CD4-positive, alpha-beta T cell (primary cell): ENCODE measurements at places on chromosomes 1 and 21. TPM values are rescaled to one million over a fixed set of nuclear protein-coding genes. Genes with fewer than 3 reads are reported as not detected.

Gene MTR
- total RNA-seq = 37.0 TPM

Gene TBX19
- 1.8 TPM for total RNA-seq

Gene SLC1A7
- not detected for total RNA-seq

Gene LCE1E
- not detected for total RNA-seq

Gene CLCA2
- not detected for total RNA-seq

Gene LRRC53
- total RNA-seq = not detected

GRCh38 chr1:24329797-24330543, 10.8 kb downstream of the GRHL3 start:
- no peak for DNase-seq

DNA sequence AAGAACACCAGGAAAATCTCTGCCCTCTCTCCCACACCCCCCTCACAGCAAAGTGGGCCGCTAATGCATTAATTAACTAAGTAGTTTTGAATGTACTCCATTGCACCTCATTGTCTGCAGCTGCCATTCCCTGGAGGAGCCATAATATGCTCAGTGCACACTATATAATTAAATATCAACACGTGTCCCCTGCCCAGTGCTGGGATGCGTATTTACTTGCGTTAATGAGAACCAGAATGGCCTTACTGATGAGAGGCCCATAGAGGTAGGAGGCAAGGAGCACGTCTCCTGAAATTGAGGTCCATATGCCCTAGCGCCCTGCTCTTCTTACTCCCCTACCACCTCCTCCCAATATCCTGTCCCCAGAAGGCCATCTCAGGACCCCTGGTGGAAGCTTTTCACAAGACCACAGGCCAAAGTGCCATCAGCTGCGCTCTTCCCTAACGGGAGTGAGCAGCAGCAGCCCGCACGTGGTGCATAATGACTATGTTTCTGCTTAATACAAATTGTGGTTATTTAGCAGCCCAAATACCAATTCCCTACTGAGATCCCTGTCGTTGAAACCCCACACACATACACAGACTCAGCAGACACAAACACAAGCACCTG, 76.8 kb downstream of the PLXNA2 start:
- DNase-seq = no peak

DNA sequence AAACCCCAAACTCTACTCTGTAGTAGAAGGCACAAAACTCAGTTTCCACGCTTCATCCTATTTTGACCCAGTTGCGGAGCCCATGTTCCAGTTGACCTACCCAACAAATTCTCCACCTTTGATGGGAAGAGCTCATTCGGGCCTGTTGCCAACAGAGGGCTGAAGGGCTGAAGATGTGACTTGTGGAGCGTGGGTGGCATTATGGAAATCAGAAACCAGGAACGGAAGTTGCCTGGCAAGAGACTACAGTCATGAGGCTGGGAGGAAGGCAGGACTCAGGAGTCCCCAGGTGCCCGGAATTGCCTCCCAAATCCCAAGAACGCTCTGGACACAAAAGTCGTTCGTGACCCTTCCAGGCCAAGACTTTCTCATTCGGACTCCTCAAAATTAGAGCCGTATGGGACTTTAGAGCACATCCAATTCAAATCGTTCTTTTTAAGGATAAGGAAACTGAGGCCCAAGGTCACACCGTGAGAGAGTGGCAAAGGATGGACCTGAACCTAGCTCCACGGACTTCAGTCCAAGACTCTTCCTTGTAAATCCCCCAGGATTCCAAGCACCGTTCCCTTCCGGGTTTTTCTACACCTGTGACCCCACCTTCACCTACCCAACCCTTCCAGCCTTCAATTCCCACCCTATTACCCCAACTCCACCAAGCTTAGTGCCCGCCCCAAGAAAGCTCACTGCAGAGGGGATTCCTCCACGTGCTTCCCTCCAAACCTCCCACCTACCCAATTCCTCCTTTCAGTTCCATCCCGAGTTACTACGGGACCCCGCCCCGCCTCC, 739 bp downstream of the SMG5 start:
- peak; percentile 10 for DNase-seq

DNA sequence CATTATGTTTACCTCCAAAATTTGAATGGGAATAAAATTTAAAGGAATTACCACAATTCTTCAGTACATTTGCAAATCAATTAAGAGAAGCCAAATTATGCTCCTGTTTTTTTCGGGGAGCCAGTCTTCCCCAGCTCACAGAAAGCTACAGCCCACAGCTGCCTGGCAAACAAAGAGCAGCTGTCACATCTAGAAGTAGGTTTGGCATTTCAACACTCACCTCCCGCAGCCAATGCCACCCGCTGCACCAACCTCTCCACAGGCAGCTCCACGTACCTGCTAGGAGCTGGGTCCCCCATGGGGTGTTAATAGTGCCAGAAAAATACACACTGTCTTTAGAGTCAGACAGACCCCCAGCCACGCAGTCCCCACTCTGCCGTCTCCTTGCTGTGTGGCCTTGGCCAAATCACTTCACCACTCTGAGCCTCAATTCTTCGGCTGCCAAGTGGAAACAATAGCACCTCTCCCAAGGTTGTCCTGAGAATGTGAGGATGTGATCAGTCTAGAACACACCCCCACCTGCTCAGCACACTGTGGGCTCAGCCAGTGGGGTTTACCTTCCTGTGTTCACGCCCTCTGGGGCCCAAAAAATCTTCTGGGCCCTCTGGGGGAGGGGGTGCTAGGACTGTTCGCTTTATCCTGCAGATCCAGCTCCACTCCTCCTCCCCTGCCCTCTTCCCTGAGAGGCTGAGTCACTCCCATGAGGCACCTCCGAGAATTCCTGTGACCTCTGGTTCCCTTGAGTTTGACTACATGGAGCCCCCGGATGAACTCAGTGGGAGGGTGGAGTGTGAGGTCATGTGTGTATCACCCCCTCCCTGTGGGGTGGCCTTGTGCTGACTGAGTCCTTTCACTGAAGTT, 204.3 kb upstream of the GRIK3 start:
- no peak for DNase-seq

DNA sequence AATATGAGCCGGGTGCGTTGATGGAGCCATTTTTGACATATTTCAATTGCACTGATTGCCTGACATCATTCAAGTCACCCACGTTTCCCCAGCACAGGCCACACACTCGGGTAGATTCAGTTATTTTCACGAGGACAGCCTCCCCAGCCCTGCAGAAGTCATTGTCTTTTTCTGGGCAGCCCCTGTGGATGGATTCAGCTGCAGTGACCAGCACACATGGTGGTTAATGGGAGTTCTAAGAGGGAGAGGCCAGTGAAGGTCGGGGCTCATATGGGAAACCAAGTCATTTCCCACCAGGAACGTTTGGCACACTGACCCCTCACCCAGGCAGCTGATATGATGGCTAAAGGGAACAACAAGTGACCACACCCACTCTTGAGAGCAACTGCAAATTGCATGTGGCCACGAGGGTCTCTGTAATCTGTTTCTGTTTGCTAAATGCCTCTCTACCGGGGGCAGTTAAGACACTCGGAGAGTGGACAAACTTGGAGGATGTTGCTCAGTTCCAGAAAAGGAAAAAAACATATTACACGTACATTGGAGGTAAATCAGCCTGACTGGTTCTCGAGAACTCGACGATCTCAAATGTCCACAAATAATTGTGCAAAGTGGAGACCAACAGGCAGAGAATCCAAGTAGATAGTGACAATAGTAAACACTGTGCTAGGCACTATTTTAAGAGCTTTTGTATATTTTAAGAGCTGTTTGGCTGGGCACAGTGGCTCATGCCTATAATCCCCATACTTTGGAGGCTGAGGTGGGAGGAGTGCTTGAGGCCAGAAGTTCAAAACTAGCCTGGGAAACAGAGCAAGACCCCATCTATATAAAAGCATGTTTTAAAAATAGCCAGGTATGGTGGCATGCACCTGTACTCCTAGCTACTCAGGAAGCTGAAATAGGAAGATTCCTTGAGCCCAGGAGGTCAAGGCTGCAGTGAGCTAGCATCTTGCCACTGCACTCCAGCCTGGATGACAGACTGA, 167.2 kb upstream of the IRF2BP2 start:
- no peak for DNase-seq

- no peak for DNase-seq
These were observed 1.5 kb upstream of the PPP1R15B start for GRCh38 chr1:204413170-204413535.

- peak; percentile 44 for DNase-seq
These were observed 98.1 kb downstream of the ADSS2 start for GRCh38 chr1:244353551-244354091.

GRCh38 chr21:32135401-32136363, 143.2 kb downstream of the MIS18A start:
- no peak for DNase-seq
